T-helper 1 cell (primary cell): ENCODE measurements at places on chromosomes 1 and 21.

- DNase-seq, result no peak
These were observed 121.8 kb upstream of the ERRFI1 start for GRCh38 chr1:8147956-8148355.

- DNase-seq, result no peak
These were observed 121.2 kb downstream of the SLC45A1 start for GRCh38 chr1:8439015-8439702.

DNA sequence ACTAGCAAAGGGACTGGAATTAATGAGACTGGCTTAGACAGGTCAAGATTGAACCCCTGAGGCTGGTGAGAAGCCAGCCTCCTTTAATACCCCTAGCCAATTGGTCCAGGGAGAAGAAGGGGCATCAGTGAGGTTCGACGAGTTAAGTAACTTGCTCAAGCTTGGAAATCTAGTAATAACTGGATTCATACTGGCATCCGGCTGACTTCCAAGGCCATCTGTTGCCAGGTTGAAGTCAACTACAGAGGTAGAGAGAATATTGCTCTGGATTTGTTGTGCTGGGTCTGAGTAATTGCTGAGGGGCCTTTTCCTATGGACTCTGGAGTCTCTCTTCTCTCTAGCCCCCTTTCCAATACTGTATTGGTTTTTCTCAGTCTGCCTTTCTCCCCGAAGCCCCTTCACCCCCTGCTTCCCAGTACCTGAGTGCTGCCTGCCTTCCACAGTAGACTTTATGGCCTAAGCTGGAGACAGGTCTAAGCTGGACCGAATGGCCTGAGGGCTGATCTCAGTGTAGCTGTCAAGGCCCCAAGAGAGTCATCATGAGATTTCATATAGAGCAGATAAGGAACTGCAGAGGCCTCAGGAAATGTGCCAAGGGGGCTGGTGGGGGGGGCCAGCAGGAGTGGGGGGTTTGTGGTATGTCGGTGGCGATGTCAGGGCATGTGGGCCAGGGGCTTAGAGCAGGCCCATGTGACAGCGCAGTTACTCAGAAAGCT is 42.4 kb upstream of the IL19 start:
- DNase-seq, result no peak

- no peak for DNase-seq
These were observed 612.2 kb downstream of the SMYD3 start for GRCh38 chr1:245894843-245895242.

DNA sequence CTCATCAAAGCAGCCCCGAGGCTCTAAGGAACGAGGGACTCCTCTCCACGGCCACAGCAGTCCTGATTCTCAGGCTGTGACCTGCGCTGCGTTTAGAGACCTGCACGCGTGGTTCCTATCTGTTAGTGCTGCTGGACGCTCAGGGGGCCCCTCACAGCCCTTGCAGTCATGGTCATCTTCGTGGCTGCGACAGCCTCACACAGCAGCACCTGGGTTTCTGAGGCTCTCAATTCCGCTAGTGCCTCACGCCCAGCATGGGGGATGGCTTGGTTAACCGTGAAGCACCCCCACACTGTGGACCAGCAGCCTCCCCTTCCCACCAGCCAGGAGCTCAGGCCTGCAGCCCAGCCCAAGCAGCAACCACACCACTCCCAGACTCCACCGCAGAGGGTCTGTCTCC is 7.8 kb downstream of the MORN1 start:
- DNase-seq, result no peak

GRCh38 chr1:94736073-94736472 is 84.1 kb upstream of the SLC44A3 start:
- DNase-seq, result no peak

- no peak for DNase-seq
These were observed 602 bp downstream of the KIAA0319L start for GRCh38 chr1:35556484-35557117.

DNA sequence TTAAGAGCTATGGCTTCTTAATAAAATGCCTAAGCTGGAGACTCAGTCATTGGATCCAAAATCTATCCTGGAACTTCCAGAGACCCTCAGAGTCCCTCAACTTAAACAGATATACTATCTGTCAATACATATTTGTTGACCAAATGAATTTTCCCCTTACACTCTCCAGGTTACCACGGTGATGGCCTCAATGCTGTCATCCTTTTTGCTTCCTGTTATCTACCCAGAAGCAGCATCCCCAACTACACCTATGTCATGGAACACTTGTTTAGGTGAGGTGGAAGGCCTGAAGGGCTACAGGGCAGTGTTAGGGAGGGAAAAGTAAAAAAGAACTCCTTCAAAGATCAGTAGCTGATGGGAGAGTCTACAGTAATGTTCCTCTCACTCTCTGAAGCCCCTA is 4.4 kb upstream of the C1orf56 start:
- DNase-seq, result no peak

DNA sequence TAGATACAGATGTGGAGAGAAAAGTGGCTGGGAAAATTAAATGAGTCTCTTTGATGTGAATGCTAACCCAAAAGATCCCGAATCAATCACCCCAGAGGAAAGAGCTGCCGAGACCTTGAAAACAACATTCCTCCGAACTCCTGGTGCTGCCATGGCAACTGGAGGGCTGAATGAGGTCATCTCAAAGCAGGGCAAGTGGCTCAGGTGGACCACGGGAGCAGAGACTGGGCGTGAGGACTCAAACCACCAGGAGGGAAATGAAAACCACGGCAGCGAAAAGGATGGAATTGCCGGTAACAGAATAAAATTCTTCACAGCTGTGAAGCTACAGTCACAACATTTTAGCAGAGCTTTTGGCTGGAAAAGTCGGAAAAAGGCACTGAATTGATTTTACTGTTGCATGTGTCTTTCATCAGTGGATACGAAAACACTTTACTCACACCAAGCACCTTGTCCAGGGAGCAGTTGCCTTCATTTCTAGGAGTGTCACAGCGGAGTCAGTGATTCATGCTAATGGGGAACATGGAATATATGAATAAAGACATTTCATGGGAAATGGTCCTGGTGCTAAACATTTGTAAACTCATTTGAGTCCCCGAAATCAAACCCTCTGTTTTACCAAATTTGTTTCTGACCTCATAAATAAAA is 23.2 kb upstream of the BECN2 start:
- no peak for DNase-seq

- no peak for DNase-seq
These were observed 29.8 kb upstream of the GALNT2 start for GRCh38 chr1:230037261-230037660.

DNA sequence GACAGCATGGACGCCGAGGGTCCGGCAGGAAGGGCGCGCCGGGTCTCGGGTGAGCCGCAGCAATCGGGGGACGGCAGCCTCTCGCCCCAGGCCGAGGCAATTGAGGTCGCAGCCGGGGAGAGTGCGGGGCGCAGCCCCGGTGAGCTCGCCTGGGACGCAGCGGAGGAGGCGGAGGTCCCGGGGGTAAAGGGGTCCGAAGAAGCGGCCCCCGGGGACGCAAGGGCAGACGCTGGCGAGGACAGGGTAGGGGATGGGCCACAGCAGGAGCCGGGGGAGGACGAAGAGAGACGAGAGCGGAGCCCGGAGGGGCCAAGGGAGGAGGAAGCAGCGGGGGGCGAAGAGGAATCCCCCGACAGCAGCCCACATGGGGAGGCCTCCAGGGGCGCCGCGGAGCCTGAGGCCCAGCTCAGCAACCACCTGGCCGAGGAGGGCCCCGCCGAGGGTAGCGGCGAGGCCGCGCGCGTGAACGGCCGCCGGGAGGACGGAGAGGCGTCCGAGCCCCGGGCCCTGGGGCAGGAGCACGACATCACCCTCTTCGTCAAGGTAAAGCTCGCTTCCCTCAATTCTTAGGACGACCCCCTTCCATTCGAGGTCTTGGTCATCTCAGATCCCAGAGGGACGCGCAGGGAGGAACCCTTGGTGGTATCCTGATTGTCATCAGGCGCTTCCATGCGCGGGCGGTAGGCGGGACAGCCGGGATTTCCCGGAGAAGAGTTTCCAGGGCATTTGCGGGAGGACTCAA is 1.6 kb downstream of the CLIC6 start:
- no peak for DNase-seq
